NCI-H2029 treated with DMSO at 0.1 percent for 48 hours (cell line): ENCODE measurements at places on chromosomes 7 and 10.

- no peak for DNase-seq
Measured at GRCh38 chr10:113441220-113441619, 111.6 kb upstream of the HABP2 start.

DNA sequence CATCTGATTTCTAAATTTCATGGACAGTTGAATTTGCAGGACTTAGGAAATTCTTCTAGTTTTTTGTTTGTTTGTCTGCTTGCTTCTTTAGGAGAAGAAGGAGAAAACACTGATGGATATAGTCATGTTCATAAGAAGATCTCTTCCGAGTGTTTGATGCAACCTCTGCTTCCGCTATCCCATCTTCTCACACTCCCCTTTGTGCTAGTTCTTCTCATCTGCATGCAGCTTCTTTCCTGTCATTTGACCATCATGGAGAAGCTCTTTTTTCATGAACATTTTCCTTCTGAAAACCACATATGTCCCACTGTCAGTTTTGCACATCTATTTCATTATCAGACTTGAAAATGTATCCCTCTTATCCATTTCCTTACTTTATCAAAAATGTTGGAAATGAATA lies 346.9 kb upstream of the PRKCQ start:
- DNase-seq, result no peak

DNA sequence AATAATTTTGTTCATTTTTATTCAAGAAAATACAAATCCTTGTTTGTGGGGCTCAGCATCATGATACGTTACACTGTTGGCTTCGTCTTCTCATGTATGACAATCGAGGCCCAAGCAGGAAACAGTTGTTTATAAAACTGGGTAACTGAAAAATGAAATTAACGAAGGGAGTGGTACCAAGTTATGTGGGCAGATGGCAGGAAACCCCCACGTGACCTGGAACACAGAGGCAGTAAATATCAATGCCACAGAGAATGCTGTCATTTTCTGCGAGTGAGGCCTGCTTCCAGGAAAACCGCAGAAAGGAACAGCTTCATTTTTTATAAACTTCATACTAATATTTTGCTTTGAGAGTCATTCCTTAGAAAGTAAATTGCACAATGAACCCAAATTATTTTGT lies 201.0 kb upstream of the ADARB2 start:
- DNase-seq, result no peak

DNA sequence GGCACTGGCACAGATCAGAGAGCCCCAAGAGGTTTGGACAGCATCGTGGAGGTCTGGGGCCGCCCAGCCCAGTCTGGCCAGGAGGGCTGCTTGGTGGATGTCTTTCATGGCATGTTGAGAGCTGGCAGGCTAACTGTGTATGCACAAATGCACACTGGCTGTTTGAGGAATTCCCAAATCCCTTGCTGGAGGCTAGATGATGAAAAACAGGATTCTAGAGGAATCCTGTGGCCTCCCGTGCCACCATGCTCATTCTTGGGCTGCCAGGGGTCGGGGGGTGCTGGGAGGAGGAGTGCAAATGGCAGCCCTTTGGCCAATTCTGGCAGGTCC lies 26.5 kb downstream of the LEP start:
- no peak for DNase-seq

DNA sequence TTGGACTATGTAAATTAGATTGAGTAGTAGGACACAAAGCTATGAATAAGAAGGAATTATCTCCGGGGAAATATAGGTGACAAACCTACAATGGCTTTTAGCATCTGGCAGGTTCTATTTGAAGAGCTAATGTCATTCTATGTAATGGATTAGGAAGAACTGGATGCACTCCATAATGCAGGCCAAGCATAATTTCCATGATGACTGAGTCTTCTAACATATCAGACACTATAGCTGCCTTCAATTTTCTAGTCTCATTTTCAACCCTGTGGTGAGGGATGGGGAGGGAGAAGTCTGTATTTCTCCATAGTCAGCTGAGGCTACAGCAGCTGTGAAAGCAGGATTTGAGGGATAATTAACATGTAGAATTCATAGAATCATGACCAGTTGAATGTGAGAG lies 390.4 kb upstream of the LRRTM3 start:
- DNase-seq, result no peak

DNA sequence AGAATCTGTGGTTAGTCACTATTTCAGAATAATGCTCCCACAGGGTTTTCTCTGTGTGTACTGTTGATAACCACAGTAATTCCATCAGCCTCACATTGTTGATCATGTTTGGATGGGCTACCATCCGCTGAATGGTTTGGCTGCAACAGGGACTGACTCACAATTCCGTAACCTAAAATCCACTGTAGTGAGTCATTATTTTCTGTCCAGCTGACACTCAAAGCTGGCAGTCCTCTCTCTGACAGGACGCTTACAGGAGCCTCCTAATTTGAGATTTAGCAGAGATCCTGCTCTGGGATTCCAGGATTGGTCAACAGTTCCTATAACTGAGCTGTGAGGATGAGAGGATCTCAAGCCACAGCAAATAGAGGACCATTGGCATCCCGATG lies 32.7 kb downstream of the VWA2 start:
- DNase-seq, result no peak

DNA sequence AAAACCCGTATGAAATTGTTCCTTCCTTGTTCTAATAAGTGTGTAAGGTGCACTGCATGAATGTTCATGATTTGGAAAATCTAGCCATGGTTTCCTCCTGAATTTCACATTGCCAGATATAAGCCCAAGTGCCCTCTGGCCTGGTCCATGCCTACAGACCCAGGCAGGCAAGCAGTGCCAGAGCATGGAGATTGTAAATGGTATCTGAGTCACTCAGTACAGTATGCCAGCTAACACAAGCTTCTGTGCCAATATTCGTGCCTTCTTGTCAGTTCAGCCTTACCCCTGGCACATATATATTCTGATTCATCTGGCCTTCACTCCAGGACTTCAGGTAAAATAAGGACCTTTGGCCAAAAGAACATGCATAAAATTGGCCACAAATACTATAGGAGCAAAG lies 38.4 kb upstream of the PDE1C start:
- DNase-seq, result no peak

DNA sequence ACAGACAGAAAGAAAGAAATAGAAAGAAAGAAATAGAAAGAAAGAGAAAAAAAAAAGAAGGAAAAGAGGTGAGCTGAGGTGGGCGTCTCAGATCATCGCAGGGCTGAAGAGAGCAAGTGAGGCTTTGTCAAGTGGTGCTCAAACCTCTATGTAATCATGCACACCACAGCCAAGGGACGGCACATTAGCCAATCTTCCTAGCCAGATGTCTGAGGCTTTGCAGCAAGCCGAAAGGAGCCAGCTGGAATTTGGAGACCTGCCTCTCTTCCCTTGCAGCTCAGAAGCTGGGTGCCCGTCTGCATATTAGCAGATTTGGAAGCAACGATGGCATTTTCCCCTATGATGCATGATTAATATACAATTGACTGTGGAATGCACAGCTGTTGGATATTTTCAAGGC lies 52.5 kb downstream of the ADRA2A start:
- peak; percentile 19 for DNase-seq

DNA sequence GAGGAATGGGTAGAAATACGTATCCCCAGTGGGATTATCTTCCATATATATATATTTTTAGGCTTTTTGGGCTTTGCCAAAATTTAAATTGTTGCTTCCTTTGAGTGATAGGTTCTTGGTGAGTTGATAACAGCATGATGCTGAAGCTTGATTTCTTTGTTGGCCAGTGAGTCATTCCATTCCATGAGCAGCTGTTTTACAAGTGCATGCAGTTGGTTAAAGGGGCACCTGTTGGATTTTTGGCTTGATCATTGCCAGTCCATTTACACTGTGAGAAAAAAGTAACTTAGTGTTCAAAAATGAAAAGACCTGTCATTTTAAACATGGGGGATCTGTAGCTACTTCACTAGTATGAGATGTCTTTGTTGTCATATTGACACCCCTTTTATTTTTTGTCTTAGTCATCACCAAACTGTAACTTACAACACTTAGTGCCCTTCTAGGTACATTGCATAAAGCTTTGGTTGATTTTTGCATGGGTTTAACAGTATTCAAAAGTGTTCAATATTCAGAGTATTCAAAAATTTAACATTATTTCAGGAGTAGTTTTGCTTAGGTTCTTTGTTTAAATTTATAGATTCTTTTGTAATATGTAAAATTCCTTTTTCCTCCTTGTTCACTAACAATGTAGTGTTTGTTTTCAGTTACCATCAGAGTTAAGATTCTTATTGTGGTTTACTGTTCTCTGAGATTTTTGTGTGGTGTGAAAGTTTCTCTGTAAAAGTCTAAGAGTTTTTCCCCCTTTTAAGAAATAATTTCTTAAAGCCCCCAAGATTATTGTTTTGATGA lies 8.8 kb downstream of the AKAP9 start:
- DNase-seq, result no peak

- DNase-seq, result no peak
Measured at GRCh38 chr7:36598054-36598674, 126.1 kb downstream of the AOAH start.

DNA sequence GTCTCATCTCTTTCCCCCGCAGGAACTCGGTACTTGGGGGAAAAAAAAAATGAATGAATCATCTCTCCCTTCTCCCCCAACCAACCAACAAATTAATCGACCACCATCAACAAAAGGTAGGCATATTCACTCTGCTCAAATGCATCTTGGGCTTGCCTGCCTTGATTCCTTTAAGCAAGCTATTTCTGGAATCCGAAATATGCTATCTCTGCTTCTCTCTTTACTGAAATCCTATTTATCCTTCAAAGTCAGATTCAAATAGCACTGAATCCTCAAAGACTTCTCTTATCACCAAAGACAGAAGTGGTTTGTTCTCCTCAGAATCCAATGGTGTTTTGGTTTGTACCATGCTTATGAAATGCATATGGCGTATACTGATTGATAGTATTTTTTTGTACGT lies 49.6 kb upstream of the TPK1 start:
- no peak for DNase-seq

- no peak for DNase-seq
Measured at GRCh38 chr7:117047496-117047895, 94.2 kb downstream of the ST7 start.

GRCh38 chr10:78687626-78688025 lies 381.1 kb upstream of the ZMIZ1 start:
- no peak for DNase-seq

GRCh38 chr7:42026622-42027197 lies 210.3 kb downstream of the GLI3 start:
- DNase-seq, result no peak

- DNase-seq, result no peak
Measured at GRCh38 chr10:101818872-101819633, 809 bp upstream of the OGA start.

GRCh38 chr10:86876748-86877147 lies 80.7 kb downstream of the MMRN2 start:
- DNase-seq, result no peak

DNA sequence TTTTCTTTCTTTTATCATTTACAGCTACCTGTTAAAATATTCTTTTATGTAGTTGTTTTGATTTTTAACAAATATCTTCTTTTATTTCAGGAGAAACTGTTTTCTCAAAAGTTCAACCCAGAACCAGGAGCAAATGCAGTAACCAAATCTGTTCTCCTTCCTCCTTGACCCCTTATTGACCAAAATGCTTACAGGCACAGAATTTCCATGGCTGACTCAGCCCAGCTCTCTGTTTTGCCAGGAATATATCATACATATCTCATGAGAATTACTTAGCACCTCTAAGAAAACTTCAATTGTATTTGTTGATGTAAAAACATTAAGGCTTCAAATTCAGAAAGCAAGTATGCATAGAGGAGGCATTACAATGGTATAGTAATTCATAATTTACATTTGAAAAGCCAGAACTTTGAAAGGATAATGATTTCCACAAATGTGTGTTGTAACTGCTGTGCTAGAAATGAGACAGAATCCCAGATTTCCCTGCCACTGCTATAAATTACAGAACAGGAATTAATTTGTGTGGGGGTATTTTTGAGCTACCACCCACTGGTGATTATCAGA lies 2.2 kb downstream of the GSAP start:
- no peak for DNase-seq

- DNase-seq, result no peak
Measured at GRCh38 chr7:33591490-33591889, 313.8 kb upstream of the BMPER start.

DNA sequence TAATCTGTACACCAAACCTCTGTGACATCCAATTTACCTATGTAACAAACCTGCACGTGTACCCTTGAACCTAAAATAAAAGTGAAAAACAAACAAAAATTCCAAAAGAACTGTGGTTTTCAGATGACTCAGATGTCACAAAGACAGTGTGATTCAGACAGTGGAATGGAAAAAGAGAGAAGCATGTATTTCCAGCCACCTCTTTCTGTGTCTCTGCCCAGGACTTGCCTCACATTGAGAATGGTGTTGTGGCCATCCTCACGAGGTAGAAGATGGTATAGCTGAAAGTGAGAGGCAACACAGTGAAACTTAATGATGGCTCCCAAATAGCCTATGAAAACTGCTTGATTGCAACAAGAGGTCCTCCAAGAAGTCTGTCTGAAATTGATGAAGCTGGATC lies 78.0 kb downstream of the ARL5B start:
- no peak for DNase-seq

- no peak for DNase-seq
Measured at GRCh38 chr7:51027935-51028830, 245.5 kb upstream of the GRB10 start.

DNA sequence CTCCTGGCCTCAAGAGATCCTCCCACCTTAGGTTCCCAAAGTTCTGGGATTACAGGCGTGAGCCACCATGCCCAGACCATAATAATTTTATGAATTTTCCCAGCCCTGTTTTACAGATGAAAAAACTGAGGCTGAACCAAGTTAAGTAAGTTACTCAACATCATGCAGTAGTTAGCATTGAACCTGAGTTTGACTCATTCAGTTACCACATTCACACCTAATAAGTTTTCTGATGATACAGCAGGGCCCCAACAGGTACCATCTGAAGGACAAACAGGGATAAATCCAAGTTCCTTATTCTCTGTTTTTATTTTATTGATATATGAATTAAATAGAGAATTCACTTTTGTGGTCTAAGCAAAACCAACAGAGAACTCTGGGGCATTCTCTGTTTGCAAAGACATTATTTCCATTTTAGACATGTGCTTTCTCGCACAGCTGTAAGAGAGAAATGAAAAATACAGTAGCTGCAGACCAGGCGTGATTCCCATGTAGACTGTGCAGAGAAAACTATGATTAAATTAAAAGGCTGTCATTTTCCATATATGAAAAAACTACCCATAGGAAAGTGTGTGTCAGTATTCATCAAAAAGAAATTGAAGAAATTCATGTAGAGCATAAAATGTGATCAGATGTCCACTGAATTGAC lies 26.6 kb downstream of the APBB1IP start:
- no peak for DNase-seq

DNA sequence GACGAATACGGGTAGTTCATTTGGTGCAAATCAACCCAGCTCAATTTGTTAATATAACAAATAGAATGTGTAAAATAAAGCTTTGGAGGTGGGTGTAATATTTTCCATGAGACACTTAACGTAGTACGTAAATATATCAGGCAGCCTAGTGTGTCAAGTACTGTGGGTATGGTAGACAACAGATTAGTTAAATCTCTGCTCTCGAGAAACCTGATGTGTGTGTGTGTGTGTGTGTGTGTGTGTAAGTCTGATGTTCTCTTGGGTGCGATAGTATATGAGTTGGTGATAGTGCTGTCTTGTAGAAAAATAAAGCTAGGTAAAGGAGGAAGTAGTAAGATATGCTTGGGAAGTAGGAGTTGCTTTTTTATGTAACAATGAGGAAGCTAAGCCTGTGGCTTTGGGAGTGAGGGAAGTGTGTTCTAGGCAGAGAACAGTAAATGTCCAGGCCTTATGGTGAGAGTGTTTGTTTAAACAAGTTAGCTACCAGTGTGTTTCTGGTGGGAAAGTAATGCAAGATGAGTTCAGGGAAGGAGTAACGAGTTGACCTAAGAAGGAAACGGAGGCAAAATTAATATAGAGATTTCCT lies 26.1 kb downstream of the WAC start:
- no peak for DNase-seq
